ENCODE measurements at places on chromosomes 7 and 10.

DNA sequence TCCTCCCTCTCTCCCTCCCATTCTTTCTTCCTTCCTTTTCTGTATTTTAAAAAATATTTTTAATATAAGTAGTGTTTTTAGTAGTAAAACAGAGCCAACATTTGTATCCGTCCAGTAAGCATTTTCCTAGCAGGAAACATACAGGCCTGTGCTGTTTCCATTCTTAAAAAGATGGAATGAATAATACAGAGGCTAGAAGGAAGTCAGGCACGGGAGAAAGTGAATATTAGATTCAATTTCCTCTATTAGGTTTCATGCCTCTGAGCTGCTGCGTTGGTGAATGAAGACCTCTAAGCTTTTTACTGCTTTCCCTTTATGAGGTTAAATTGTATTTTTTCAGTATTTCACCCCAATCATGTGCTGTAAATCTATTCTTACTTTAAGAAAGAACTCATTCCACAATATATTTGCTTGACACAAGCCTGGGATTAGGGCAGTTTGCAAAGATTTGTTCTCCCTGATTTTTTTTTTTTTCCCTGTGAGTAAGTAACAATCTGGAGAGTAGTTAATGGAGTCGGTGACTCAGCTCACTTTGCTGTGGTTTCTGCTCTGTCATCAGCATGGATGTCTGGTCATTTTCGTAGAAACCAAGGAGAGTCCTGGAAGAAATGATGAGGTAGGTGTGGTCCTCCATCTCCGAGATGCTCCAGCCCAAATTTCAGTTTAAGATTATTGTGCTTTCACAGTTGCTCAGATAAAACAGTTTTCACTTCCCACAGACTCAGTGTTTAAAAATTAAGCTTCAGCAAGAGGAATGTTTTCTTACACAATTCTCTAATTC, 76.1 kb upstream of the PITRM1 start:
- peak; percentile 53 for DNase-seq

GRCh38 chr10:66180021-66180420, 745.8 kb upstream of the LRRTM3 start:
- no peak for DNase-seq

- DNase-seq, result no peak
Observed at GRCh38 chr10:7534480-7534852, 123.6 kb upstream of the SFMBT2 start.

GRCh38 chr7:97446361-97446760, 285.5 kb upstream of the TAC1 start:
- DNase-seq, result peak; percentile 32

GRCh38 chr7:157719008-157719682, 382.3 kb downstream of the DNAJB6 start:
- peak; percentile 9 for DNase-seq

DNA sequence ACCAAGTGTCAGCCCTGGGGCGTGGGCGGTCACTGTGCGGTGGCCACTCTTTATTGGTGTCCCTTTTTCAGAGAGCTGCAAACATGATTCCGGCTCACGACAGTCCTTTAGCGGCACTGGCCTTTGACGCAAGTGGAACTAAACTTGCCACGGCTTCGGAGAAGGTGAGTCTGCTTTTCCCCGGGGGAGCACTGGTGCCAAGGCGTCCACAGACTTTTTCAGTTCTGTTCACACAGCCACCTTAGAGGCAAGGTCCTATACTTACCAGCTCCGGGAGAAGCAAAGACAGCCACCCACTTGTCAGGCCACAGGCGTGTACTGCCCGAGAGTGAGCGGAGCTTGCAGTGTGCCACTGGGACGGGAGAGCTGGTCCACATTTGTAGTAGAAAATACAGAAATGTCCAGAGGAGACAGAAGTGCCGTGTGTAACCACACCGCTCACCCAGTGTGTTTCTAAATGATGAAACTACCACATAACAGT, 27.9 kb downstream of the WIPI2 start:
- no peak for DNase-seq

- DNase-seq, result no peak
Observed at GRCh38 chr7:90723866-90724265, 127.7 kb downstream of the CDK14 start.

DNA sequence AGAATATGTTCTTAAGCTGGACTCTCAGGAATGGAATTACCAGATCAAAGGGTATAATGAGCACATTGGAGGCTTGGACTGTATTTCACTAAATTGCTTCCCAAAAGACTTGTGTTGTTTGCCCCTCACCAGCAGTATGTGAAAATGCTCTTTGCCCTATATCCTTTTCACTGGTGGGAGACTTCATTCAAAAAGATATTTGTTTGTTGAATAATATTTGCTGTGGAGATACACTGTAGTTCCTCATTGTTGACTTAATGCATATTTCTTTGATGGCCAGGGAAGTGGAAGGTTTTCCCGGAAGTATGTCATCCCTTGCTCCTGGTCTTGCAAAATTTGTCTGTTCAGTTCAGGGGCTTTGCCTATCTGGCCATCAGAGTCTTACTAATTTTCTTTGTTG, 19.4 kb downstream of the GSTO2 start:
- no peak for DNase-seq

- DNase-seq, result no peak
Observed at GRCh38 chr10:86285136-86285790, 81.3 kb downstream of the GRID1 start.

GRCh38 chr10:75037171-75038153, 74.0 kb upstream of the SAMD8 start:
- no peak for DNase-seq

- no peak for DNase-seq
Observed at GRCh38 chr10:61939902-61940301, 38.4 kb downstream of the ARID5B start.

GRCh38 chr7:7151285-7151684, 31.1 kb upstream of the C1GALT1 start:
- DNase-seq, result no peak

GRCh38 chr10:61866700-61867368, 34.7 kb upstream of the ARID5B start:
- DNase-seq, result no peak

Data from right hindlimb (tissue), 1 donor.